ENCODE measurements at places on chromosomes 3 and 15.

GRCh38 chr15:27990521-27991515 is 108.3 kb downstream of the OCA2 start:
- DNase-seq: no peak

- no peak for DNase-seq
Measured at GRCh38 chr3:194220901-194221326, 85.0 kb downstream of the HES1 start.

DNA sequence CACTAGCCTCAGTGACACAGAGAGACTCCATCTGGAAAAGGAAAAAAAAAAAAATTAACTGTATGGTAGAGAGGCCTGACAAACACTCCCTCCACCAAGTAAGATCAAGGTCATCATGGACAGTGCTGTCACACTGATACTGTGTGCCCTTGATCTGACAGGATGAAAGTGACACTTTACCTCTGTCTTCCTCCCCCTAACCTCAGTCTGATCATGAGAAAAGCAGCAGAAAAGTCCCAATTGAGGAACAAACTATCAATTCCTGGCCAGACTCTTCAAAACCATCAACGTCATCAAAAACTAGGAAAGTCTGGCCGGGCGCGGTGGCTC is 26.7 kb downstream of the PGPEP1L start:
- no peak for DNase-seq

GRCh38 chr15:68526784-68527183 is 52.0 kb upstream of the CORO2B start:
- DNase-seq: no peak

DNA sequence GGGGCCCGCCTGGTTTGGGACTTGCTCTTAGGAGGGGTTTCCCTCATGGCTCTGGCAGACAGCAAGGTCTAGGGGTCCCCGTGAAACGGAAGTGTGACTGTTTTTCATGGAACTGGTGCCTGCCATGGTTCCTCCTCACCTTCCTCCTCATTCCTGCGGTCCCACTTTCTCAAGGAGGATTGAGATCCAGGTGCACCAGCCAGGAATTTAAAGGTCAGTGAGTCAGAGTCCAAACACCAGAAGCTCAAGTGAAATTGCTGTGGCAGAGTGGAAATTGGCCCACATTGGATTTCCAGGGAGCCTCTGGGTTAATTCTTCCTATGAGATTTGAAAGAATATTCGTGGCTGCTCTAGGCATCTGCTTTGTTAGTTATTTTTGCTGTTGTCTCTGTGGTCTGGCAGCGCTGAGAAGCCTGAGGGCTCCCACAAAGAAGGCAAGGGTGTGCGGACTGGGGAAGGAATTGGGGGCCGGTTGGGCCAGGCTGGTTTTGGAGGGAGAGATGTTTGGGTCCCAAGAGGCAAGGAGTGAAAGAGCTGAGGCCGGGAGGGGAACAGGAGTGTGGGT is 60.4 kb upstream of the TNFAIP8L3 start:
- no peak for DNase-seq

DNA sequence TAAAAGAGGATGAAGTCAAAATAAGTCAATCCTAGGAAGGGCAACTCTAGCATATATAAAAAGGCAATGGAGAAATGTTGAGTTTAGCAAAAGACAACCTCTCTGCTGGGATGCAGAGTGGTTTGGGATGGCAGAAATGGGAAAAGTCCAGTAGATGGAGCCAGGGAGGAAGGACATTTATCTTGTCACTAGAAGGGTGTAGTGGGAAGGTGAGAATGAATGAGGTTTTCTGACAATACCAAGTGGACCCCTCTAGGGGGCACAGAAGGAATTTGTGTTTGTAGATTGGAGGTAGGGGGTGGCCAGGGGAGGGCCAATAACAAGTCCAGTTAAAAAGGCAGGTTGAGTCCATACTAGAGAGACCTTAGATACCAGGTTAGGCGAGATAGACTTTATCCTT is 80.0 kb downstream of the THSD4 start:
- no peak for DNase-seq

DNA sequence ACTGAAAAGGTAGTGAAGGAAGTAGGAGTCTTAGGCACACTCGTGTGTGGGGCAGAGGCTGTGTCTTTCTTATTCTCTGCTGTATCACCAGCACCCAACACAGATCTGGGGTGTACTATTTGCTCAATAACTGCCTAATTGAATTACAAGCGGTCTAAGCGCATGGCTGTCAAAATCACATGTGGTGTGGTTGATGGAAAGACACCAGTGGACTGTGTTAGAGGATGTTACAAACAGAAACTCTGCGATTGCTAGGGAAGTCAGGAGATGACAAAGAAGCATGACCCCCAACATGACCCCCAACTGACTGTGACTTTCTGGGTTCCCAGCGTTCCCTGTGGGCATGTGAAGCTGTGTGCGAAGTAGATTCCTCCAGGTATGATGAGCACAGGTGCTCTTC is 32.0 kb downstream of the ATG7 start:
- DNase-seq: no peak

- no peak for DNase-seq
Measured at GRCh38 chr3:61545716-61546115, 15.7 kb upstream of the PTPRG start.

DNA sequence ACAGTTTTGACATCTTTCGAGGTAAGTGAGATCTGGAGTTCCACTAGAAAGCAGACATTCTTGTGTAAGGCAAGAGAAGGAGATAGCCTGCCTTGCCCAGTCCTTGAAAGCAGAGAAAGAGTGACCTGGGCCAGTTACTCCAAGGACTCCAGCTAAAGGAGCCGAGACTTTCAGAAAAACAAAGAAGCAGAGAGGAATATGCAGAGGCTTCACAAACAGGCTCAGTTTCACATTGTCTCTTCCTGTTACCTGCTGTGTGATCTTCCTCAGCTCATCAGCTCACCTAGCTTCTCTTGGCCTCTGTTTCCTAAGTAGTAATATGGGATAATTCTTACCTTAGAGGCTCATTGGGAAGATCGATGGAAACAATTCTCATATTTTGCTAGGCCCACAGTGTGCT is 81.0 kb downstream of the CDC25A start:
- DNase-seq: no peak

DNA sequence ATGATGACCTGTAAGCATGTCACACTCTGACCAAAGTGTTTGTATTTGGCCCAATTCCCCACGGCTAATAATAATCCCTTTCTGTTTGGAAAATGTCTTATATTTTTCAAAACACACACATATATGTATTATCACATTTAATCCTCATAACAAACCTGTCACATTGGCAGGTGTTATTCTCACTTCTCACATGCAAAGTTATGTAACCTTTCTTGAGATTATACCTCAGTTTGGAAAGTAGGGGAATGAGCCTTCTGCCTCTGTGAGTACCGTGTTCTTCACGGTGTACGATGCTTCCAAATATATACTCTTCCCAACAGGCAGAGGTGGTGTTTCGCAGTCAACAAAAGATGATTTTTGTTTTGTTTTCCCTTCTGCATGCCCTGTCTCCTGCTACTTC is 205.6 kb downstream of the TP63 start:
- DNase-seq: no peak

DNA sequence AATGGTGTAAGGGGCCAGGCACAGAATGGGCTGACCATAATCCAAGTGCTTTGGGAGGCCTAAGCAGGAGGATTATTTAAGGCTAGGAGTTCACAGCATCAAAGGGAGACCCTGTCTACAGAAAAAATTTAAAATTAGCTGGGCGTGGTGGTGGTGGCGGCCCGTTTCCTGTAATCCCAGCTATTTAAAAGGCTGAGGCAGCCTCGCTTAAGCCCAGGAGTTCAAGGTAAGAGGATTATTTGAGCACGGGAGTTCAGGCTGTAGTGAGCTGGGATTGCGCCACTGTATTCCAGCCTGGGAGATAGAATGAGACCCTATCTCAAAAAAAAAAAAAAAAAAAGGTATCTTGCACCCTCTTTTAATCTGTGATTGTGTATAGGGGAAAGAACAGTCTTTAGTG is 1.9 kb downstream of the TMA7 start:
- no peak for DNase-seq

DNA sequence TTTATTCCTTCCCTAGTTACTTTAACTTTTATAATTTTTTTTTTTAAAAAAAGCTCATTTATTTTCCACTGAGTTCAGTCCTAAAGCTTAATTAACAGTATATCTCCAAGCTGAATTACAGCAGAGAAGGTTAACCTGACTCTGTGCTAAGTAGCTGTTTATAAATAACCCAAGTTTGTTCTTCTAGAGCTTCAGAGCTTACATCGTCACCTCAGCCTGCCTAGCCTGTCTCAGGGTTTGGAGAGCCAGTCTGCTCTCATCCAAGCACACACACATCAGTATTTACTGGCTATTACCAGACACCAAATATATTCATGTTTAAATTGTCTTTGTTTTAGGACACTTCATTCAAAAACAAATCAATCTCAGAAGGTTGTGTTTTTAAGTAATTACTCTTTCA is 154.9 kb downstream of the CDIN1 start:
- no peak for DNase-seq

- no peak for DNase-seq
Measured at GRCh38 chr3:43307226-43307625, 20.9 kb downstream of the SNRK start.

DNA sequence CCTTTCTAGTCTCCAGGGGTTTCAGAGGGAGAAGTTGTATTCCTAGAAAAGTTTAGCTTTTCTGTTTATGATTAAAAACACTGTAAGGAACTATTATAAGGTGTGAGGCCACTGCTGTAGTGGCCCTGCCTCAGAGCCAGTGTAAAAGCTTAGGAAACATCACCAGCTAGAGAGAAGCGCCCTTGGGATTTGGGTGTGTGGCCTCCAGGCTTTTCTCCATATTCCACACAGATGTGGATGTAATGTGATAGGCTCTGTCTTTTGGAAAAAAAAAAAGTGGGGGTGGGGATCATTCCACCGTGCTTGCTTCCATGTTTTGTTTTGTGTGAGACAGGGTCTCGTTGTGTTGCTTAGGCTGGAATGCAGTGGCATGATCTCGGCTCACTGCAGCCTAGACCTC is 13.9 kb downstream of the SEC61A1 start:
- no peak for DNase-seq

GRCh38 chr3:178773358-178773757 is 237.1 kb downstream of the KCNMB2 start:
- no peak for DNase-seq

- no peak for DNase-seq
Measured at GRCh38 chr3:32780735-32781210, 37.0 kb upstream of the TRIM71 start.

DNA sequence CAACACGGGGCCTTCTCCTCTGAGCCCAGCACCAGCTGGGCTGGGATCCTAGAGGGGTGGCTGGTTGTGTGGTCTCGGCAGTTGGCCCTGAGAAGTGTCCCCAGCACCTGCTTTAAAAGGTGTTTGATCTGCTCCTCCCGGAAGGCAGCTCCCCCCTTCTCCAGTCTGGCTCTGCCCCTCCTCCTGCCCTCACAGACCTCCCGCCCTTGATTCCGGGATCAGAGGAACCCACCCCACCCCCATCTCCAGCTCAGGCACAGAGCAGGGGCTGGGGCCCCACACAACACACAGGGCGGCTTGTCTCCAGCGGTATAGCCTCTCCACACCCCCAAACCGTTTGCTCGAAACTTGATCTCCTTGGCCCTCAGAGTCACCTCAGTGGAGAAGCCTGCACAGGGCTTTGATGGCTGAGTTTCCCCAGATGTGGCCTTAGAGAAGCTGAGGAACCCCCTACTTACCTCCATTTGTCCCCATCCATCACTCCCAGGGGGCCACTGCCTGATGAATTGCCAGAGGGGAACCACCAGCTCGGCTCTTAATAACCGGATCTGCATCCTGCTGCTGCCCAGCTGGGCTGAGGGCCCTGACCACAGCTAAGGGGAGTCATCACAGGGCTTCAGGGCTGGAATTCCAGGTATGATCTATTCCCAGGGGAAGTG is 6.4 kb upstream of the STRA6 start:
- DNase-seq: no peak

DNA sequence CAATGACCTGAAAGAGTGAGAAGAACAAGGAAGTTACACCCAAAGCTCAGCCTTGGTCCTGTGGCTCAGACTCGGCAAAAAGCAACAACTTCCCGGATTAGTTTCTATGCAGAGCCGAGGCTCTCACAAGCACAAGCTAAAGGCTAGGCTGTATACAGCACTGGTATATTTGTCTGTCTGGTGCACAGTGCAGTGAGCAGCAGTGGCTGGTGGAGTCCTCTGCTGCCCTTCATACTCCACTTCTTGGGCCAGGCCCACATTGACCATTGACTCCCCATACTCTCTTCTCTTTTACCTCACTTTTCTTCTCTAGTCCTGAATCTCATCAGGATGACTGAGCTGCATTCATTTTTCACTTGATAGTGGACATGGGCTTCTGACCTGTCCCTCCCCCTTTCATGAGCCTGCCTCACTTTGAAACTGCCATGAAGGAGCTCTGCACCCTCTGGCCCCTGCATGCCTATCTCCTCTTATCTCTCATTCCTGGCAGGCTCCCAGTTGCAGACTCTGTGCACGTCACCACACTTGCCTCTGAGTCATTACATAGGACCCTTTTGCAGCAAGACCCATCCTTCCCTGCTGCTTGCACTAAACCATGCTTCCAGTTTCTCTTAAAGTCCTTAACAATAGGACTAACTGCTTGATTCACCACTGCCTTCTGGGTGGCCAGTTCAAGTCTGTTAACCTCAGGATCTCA is 379.3 kb downstream of the NTRK3 start:
- no peak for DNase-seq

- DNase-seq: no peak
Measured at GRCh38 chr3:87810452-87811016, 248.3 kb downstream of the CGGBP1 start.

DNA sequence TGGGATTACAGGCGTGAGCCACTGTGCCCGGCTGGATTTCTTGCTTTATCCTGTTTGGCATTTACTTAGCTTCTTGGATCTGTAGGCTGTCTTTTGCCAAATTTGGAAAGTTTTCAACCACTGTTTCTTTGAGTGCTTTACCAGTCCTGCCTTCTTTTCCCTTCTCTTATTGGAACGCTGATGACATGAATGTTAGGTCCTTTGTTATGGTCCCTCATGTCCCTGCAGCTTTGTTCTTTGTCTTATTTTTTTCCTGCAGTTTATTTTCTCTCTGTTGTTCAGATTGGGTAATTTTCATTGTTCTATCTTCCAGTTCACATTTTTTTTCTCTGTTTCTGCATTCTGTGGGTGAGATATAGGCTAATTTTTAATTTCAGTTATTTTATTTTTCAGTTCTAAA is 25.0 kb downstream of the SH3GL3 start:
- DNase-seq: no peak

GRCh38 chr3:123789760-123790159 is 94.4 kb downstream of the MYLK start:
- no peak for DNase-seq

DNA sequence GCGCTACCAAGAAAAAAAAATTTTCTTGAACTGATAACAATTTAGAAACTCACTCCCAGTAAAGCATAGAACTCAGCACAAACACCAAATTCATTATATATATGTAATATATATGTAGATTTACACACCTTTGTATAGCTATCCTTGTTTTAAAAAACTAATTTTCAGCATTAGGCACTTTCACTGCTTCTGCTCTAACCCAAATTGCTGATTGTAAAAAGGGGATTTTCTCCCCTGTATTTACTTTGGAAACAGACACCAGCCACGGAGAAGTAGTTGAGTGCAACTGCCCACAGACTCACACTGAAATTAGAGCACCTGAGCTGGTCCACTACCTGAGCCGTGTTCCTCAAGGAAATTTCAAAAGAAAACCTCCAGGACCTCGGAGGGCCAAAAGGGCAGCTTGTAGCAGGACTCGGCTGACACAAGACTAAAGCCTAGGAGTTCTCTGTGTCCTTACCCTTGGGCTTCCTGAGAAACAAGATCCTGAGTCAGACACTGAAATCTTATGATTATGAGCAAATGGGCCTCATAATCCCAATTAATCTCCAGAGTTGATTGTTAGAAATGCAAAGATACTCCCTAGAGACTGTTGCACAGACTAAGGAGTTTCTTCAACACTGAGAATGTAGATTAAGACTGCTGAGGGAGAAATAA is 106.0 kb downstream of the TNIK start:
- no peak for DNase-seq

- no peak for DNase-seq
Measured at GRCh38 chr15:80155001-80155377, 2.2 kb downstream of the FAH start.
